ENCODE measurements at places on chromosomes 5 and 9.

DNA sequence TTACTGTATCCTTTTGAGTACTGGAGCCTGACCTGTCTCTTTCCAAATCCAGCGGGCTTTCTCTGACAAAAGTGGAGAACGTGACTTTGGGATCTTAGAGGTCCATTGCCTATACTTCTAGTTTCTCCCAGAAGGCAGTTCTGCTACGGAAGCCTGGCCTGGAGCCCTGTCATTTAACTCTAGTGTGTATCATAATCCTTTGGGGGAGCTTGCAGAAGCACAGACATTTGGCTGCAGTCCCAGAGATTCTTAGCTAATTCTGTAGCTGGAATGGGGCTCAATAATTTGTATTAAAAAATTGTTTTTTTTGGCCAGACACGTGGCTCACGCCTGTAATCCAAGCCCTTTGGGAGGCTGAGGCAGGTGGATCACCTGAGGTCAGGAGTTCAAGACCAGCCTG lies 3.0 kb downstream of the HARS2 start:
- DNase-seq: no peak

DNA sequence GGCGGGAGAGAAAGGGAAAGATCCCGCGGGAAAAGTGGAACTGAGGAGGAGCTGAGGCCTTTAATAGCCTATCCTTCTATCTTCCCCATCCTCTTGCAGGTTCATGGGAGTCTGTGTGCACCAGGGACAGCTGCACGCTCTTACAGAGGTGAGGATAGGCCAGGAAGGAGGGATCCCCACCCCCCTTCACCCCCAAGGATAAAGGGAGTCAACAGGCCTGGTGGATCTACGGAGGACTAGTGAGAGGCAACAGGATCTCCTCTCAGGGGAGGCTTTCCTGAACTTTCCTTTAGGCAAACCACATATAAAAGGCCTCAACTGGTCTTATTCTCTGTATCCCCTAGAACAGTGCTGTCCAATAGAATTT lies 1.1 kb downstream of the TESK1 start:
- peak; percentile 25 for DNase-seq

DNA sequence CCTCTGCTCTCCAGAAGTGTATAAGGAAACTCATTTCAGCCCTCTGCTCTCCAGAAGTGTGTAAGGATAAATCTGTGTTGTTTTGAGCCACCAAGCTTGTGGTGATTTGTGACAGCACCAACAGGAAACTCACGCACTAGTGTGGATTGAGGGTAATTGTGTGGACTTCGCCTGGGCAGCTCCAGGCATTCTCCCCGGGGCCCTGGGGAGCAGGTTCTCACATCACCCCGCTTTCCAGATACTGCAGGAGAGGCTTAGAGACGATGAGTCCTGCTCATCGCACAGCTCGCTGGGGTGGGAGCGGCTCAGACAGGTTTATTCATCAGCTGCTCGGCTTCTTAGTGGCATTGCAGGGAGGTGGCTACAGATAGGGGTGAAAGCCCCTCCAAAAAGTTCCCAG lies 38.4 kb upstream of the RNF130 start:
- no peak for DNase-seq

DNA sequence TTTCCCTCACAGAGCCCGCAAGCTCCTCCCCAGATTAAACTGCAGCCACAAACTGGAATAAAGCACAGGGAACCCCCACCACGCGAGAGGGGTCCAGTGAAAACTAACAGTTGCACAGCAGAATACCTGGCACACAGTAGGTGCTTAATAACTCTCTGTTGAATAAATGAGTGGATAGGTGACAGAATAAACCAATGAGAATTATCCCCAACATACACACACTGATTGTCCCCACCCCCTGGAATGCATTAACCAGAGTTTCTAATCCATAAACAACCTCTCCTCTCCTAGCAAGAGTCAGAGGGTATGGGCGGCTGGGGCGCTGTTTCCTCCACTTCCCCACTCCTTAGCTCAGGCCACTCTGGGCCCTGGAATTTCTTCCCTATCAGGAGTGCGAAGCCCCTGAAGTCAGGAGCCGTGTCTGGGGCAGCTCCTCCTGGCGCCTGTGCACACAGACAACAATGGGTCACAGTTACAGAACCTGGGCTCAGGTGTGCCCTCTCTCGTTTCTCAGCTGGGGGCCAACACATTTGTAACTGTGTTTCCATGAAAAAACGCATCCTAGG lies 27.6 kb downstream of the RAPGEF1 start:
- DNase-seq: no peak

GRCh38 chr5:9619331-9620092 lies 10.6 kb downstream of the TAS2R1 start:
- DNase-seq: no peak

GRCh38 chr5:55456216-55456895 lies 78.4 kb downstream of the PLPP1 start:
- no peak for DNase-seq

DNA sequence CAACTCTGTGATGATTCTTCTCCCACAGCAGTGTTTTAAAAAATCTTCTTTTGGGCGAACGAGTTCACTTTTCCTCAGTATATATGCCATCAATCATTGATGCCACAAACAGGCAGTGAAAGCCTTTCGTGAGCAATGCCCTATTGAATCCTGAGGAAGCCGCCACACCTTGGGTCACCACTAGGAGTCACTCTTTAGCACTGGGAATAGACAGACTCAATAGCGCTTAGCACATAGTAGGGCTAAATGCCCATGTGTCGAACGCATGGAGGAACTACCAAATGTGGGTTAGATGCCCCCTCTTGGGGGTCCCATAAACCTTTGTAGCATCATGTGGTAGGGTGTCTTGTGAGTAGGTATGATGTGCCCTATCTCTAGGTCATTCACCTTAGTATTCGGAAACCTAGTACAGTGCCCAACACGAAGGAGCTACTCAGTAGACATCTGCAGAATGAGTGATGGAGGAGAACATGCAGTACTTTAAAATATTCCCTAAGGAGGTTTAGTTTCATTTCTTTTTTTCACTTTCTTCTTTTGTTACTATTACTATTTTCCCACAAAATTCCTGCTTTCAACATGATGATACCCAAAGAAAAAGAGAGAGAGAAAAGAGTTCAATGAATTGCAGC lies 603.7 kb downstream of the BNC2 start:
- no peak for DNase-seq

DNA sequence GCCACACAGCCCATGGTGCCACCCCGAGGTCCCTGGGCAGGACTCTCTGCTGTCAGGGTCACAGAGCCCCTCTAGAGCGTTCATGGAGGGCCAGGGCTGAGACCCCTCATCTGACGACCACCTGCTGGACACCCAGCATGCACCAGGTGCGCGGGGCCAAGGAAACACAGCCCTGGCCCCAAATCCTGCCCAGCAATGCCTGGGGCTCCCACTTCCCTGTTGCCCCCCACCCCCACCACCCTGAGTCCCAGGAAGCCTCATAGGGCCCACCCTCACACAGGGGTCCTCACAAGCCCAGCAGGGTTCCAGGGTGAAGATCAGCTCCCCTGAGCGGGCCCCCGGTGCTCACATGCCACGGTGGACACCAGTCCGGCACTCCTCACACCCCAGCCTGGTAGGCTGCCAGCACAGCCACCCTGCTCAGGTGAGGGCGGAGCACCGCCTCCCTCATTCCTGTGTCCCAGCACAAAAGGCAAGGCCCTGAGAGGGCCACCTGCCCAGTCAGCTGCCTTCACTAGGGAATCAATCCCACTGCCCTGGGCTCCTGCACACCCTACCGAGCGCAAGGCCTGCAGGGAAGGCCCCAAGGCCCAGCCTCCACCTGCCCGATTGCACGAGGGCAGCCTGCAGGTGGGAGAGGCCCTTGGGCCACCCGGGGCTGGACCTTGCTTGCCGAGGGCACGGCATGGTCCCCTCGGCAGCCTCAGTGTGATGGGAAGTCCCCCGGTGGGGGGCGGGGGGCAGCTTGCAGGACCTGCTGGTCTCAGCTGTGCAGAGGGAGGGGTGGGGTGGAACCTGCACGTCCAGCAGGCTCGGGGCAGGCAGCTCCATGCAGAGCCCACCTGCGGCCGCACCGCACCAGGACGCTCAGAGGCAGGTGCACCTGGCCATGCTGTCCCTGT lies 56.4 kb upstream of the UBAC1 start:
- no peak for DNase-seq

- DNase-seq: peak; percentile 90
These were observed 85.4 kb upstream of the CPEB4 start for GRCh38 chr5:173802670-173803165.

- peak; percentile 85 for DNase-seq
These were observed 49.6 kb upstream of the PSD2 start for GRCh38 chr5:139745800-139746690.
